T-helper 17 cell (primary cell): ENCODE measurements at places on chromosomes 13 and 19.

DNA sequence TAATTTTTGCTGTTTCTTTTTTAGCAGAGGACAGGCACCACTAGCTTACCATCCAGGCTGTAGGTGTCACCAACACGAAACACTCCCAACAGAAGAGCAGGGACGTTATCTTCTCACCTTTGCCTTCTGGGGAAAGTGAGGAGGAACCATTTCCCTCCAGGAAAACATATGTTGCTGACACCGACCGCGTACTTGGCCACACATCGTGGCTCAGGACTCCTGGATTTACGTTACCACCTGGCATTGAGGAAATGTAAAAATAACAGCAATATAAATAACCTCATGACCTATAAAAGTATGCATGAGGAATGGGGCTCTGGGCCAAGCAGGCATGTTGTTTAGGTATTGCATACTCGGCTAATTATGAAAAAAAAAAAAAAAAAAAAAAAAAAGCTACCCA, 525.1 kb downstream of the MYO16 start:
- no peak overlapping the region for H3K4me3 ChIP-seq
- no peak for DNase-seq
- H3K27ac ChIP-seq: no peak overlapping the region
- H3K36me3 ChIP-seq: peaks cover 2% of the 10 kb centered on the region
- peaks cover 37% of the 10 kb centered on the region for H3K27me3 ChIP-seq

GRCh38 chr13:77714119-77714755, 16.8 kb downstream of the SLAIN1 start:
- H3K4me1 ChIP-seq: peaks cover 18% of the 10 kb centered on the region
- no peak overlapping the region for H3K4me3 ChIP-seq
- no peaks in the 10 kb centered on the region for H3K36me3 ChIP-seq
- H3K27me3 ChIP-seq: no peaks in the 10 kb centered on the region
- H3K27ac ChIP-seq: no peak overlapping the region
- DNase-seq: no peak

- no peaks in the 10 kb centered on the region for H3K36me3 ChIP-seq
- DNase-seq: no peak
- H3K4me1 ChIP-seq: peaks cover 11% of the 10 kb centered on the region
- H3K27ac ChIP-seq: no peak overlapping the region
- no peak overlapping the region for H3K4me3 ChIP-seq
Measured at GRCh38 chr19:47075179-47075810, 26.9 kb upstream of the TMEM160 start.

- H3K4me3 ChIP-seq: no peak overlapping the region
- H3K36me3 ChIP-seq: no peaks in the 10 kb centered on the region
- no peak overlapping the region for H3K27ac ChIP-seq
- no peak for DNase-seq
Measured at GRCh38 chr13:60608954-60609353, 211.9 kb downstream of the TDRD3 start.

GRCh38 chr19:30781047-30781446, 408.9 kb downstream of the ZNF536 start:
- H3K27me3 ChIP-seq: peaks cover 84% of the 10 kb centered on the region
- H3K27ac ChIP-seq: no peak overlapping the region
- DNase-seq: no peak
- peaks cover 2% of the 10 kb centered on the region for H3K36me3 ChIP-seq
- no peak overlapping the region for H3K4me3 ChIP-seq
- H3K4me1 ChIP-seq: no peaks in the 10 kb centered on the region
